Daoy (cell line): ENCODE measurements at places on chromosomes 16 and 17.

DNA sequence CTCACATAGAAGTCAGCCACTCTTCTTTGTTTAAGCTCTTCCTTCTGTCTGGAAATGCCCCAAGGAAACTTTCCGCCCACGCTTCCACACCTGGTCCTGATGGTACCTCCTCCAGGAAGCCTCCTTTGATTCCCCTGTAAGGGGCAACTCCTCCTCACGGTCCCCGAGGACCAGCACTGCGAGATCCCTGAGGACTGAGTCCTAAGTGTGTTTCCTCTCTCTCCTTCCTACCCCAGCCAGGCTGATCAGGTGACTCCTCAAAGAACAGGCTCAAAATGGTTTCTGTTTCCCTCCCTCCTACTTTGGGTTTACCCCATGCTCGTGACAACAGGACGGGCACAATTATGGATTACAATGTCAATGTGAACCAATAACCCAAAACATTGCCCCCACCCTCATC lies 63.0 kb upstream of the MED9 start:
- peak; percentile 40 for DNase-seq

DNA sequence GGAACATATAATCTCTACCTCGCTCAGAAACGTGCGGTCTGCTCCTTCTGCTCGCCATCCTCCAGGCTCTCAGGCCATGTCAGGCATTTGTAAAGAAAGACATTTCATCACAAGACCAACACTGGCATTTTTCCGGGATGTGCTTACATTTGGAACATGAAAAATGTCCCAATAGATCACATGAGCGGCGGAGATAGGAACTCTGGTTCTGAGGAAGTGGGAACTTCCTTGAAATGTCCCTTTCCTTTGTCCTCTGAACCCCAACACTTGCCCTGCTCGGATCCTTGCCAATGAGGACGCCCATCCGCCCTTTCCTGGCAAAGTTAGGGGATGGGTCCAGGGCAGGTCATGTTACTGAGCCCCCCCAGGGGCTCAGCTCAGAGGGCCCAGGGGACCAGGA lies 130.5 kb downstream of the MAF start:
- no peak for DNase-seq

DNA sequence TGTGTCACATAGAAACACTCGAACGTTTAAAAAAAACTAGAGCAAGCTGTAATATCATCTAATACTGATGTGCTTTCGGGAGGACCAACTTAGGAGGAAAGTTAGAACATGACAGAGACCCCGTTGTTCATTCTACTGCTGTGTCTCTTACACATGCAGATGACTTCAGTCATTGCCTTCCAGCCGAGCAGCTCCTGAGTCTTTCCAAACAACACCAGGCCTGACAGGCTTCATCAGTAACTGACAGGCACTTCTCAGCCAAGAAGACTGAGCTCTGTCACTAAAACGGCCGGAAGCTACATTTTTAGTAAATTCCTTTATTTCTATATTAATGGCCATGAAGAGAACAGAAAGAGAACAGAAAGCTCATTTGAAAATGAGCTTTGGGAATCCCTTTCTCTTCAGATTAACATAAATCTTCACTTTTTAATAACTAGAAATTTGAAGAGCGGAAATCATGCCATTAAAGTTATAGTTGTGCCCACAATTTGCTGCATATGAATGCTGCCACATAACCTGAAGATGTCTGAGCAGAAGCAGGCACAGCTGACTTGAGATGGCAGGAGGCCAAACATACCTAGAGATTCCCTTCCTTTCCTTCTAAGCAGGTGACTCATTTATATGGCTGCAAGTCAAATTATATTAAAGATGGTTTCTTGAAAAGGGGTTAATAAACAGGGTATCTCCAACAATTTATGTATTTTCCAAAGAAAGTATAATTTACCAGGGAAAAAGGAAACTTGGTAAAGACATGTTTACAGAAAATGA lies 148.9 kb downstream of the ITFG1 start:
- DNase-seq: peak; percentile 18

DNA sequence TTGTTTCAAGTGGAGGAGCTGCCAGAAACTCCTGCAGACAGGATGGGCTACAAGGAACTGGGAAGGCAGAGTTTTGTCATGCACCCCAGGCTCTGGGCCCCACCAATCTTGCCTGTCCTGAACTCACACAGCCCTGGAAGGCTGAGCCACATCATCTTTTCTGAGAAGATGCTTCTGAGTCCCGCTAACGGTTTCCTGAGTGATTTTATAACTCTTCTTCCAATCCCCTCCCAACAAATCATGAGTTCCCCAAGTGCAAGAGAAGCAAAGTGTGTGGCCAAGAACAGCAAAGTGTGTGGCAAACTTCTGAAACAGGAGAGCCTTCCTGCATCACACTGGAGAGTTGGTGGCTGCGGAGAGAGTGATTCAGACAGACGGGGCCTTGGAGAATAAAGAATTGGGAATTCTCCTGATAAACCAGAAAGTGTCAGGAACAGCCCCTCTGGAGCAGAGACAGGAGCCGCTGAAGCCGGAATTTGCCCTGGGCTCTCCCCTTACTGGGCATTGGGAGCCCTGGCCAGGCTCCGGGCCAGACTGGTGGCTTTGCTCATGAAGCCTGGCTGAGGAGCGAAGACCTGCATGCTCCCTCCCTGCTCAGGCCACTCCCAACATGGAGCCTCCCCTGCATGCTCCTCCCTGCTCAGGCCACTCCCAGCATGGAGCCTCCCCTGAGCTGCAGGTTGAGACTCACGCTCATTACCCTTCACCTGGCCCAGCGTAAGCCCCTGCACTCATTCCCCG lies 47.2 kb downstream of the PITPNM3 start:
- no peak for DNase-seq

GRCh38 chr17:82105882-82106687 lies 8.0 kb upstream of the FASN start:
- DNase-seq: peak; percentile 53

DNA sequence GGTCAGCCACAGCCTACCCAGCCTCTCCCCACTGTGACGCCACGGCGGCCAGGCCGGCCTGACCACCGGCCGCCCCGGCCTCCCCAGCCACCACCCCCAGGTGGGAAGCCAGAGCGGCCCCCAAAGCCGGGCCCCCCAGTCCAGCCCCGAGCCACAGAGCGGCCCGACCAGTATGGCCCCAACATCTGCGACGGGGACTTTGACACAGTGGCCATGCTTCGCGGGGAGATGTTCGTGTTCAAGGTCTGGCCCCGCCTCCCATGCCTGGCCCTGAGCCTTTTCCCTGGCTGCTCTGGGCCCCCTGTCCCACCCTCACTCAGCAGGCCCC lies 16.0 kb downstream of the MMP15 start:
- no peak for DNase-seq

DNA sequence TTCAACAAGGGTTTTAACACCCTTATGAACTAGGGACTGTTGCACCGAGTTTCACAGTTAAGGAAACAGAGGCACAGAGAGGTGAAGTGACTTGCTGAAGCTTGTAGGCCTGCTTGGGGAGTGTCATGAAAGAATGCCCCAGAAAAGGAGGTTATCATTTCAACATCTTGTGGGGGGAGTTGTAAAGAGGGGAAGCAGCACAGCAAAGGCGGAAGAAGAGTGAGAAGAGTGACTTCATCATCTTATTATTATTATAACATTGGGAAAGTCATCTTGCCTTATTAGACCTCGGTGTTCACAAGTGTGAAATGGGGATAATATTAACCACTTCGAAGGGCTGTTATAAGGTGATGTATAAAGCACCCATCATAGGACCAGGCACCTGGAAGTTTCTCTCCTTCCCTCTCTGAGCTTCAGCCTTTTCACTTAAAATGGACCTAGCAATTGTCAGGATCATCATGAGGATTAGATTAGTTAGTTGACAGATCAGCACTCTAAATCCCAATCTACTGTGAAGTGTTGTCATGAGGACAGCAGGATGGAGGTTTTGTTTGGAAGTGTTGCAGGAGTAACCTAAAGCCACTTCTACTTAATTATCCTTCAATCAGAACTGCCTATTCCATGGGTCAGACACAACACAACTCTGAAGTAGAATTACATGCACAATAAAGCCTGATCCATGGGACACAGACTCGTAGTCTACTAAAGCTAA lies 2.3 kb downstream of the CCL4 start:
- DNase-seq: no peak

GRCh38 chr17:42363767-42364585 lies 24.3 kb downstream of the STAT3 start:
- DNase-seq: no peak

DNA sequence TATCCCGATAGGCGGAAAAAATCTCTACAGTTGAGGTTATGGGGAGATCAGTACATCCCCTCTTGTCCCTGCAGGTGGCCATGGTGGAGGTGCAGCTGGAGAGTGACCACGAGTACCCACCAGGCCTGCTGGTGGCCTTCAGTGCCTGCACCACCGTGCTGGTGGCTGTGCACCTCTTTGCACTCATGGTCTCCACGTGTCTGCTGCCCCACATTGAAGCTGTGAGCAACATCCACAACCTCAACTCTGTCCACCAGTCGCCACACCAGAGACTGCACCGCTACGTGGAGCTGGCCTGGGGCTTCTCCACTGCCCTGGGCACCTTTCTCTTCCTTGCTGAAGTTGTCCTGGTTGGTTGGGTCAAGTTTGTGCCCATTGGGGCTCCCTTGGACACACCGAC lies 4.2 kb downstream of the ORAI3 start:
- no peak for DNase-seq

GRCh38 chr17:21173543-21173942 lies 40.4 kb downstream of the TMEM11 start:
- DNase-seq: no peak

DNA sequence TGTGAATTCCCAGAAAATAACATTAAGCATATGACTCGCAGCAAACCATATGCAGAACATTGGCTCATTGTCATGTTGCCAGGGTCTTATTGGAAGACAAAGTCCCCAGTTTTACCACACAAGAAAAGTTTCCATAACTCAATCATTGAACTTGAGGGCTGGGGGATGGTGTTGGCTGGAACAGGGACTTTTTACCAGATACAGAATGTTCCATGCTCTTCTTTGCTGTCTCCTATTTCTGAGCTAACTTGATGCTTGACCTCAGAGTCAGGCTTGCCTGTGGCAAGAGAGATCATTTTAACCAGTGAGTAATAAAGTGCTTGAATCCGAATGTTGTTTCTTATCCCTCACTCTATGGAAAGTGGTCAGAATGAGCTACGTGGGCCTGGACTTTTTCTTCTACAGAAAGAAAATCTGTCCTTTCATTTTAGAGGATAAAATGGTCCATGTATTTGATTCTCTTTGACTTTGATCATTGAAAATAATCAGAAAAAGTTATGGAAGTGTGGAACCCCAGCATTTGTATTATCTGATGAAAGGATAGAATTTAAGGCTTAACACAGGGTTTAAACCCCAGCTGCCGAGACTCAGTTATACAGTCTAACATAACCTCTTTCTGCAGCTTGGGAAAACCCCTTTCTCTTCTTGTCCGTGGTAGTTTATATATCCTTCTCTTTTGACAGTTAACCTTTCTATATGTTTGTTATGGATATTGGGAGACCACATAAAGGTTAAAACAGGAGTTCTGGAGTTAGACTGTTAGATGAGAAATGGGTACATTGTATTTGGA lies 67.0 kb downstream of the TUBD1 start:
- peak; percentile 59 for DNase-seq

GRCh38 chr16:52103791-52104190 lies 443.2 kb downstream of the TOX3 start:
- no peak for DNase-seq

- DNase-seq: peak; percentile 25
Observed at GRCh38 chr16:72921620-72922019, 126.3 kb downstream of the ZFHX3 start.

DNA sequence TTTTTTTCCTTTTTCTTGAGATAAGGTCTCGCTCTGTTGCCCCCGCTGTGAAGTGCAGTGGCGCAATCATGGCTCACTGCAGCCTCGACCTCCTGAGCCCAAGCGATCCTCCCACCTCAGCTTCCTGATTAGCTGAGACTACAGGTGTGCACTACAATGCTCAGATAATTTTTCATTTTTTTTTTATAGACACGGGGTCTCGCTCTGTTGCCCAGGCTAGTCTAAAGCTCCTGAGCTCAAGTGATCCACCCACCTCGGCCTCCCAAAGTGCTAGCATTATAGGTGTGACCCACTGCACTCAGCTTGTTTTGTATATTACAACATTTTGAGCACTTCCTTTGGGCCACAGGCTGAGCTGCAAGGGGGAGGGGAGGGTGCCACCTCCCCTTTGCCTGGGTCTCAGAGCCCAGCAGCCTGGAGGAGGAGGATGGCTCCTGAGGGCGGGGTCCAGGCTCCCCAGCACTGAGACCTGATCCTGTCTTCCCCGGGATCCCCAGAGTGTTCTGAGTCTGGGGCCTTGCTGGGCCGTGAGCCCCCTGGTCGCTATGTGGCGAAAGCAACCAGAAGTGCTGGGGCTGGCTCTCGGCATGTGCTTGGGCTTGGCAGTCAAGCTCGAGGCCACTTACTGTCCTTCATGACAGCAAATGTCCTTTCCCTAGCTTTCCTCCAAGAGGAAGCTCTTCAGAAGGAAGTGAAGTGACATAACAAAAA lies 8.1 kb downstream of the DEF8 start:
- DNase-seq: no peak

GRCh38 chr16:19520861-19521331 lies 1.0 kb downstream of the GDE1 start:
- peak; percentile 68 for DNase-seq
